ENCODE measurements at places on chromosomes 6 and 20.
A peak's percentile ranks its signal among the peaks of the same experiment; 100 is the strongest.

GRCh38 chr20:57974863-57975262, 253.6 kb downstream of the ANKRD60 start:
- DNase-seq: no peak

GRCh38 chr20:23034721-23035671, at the start of gene SSTR4:
TSS of gene SSTR4 (plus strand) at chr20:23035312. CDS start at chr20:23035484, 172 bp downstream.
- DNase-seq: no peak

GRCh38 chr6:90351696-90352095, 55.1 kb upstream of the BACH2 start:
- no peak for DNase-seq

DNA sequence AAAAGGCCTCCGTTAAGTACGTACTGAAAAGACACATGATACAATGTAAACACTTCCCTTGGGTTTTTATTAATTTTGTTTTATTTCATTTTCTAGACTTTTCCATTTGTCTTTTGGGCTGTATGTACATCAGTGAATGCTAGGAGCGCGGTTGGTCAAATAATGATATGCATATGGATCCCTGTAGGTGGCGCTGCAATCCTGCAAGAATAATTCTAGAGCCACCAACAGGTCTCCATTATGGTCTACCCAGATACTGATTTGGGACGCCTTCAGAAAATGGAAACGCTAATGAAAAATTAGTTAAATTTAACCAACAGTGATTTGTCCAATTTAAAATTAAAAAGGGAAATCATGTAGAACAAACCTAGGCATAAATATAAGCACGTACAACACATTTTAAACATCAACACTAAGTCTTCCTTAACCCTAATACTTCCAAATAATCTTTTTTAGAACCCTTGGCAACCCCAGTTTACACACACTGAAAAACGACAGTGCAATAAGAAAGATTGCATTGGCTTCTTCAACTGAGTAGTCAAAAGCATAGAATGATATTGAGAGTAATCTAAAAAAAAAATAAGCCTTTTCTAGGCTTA, 433.5 kb downstream of the RFPL4B start:
- peak; percentile 29 for DNase-seq

GRCh38 chr20:46746956-46747526, 37.6 kb downstream of the SLC2A10 start:
- DNase-seq: peak; percentile 54

DNA sequence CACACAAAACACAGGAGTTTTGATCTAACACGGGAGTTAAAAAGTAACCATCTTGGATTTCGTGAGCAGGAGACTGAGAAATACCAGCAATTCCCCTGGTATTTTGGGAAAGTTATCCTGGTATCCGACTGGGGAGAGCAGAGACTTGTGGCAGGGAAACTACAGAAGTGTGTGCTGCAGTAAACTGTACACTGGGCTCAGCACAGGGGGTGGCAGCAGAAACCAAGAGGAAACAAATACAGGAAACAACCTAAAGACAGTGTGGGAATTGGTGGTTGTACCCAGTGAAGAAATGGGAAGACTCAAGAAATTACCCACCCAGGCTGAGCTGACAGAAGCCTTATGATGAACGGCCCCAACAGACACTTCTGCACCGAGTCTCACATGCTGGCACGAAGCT, 109.8 kb downstream of the CHD6 start:
- no peak for DNase-seq

- no peak for DNase-seq
Observed at GRCh38 chr6:137727216-137727765, 139.8 kb upstream of the TNFAIP3 start.

- DNase-seq: no peak
Observed at GRCh38 chr6:53873922-53874321, 79.1 kb downstream of the LRRC1 start.

GRCh38 chr6:71289039-71289801, 609 bp downstream of the OGFRL1 start:
- DNase-seq: peak; percentile 36

- no peak for DNase-seq
Observed at GRCh38 chr20:15072316-15072715, 734.9 kb upstream of the FLRT3 start.

- no peak for DNase-seq
Observed at GRCh38 chr6:144352331-144352730, 67.2 kb downstream of the UTRN start.

DNA sequence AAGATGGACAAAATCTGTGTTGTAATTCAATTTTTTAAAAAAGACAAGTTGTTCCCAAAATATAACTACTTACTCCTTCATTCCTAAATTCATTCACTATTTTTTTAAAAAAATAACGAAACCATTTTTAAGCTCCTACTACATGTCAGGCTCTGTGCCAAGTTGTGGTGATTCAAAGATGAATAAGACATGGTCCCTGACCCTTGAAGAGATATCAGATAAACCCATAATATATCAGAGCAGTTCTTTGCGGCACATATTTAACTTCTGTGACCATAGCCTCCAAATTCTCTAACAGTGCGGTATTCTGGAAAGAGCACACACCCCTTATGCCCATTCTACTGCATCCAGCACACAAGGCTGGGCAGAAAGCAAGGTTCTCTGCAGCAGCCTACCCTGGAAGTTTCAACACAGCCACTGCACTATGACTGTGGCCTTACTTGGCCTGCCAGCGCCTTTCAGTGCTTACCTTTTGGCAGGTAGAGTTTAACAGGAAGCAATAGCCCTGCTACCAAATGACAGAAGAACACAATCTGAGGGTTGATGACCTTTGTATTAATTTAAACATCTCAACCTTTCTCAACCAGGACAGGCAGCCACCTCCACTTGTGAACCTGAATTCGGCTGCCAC, 406.5 kb downstream of the BTBD9 start:
- peak; percentile 10 for DNase-seq

- peak; percentile 21 for DNase-seq
Observed at GRCh38 chr6:74671558-74672025, 534.3 kb downstream of the COL12A1 start.

GRCh38 chr6:18216411-18216810, 47.9 kb downstream of the DEK start:
- DNase-seq: peak; percentile 78

GRCh38 chr20:50305636-50306477, 115.2 kb downstream of the CEBPB start:
- no peak for DNase-seq

DNA sequence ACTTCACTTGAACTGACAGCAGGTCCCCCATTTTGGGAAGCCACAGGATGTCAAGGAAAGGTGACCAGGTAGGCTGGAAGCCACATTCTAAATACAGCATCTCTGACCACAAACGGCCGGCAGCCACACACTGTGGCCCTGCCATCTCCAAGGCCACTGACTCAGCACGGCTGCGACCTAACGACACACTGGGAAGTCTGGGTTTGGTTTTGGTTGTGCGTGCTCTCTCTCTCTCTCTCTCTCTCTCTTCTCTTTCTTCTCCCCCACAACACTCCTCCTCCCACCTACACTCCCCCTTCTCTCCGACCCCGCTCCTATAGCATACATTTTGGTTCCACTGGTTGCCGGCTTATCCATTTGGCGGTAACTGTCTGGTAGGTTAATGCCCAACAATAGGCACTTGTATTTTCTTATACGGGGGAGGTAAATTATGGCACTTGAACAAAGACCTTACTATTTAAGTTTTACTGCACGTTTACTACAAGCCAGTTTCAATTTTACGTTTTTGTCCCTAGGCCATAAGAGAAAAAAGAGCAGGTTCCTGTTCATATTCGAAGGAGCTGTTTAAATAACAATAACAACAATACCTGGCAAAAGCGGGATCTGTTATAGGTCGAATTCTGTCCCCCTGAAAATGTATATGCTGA, 103.6 kb downstream of the GMDS start:
- DNase-seq: no peak

- DNase-seq: no peak
Observed at GRCh38 chr20:54290636-54291035, 82.7 kb downstream of the PFDN4 start.

DNA sequence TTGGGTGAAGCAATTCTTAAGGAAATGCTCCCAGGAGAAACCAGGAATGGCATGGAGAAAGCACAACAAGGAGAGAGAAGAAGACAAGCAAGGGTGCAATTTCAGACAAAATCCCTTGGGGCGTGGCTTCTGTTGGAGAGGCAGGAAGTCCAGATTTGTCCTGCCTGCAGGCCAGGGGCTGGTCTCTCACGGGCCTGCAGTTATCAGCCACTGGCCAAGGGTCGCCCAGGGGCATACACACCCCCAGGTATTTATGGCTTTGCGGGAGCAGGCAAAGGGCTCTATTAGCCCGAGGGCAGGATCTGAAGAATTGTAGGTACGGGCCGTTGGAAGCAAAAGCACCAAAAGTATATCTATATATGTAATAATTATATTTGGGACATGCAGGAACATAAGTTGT, 87.7 kb downstream of the IYD start:
- DNase-seq: no peak

DNA sequence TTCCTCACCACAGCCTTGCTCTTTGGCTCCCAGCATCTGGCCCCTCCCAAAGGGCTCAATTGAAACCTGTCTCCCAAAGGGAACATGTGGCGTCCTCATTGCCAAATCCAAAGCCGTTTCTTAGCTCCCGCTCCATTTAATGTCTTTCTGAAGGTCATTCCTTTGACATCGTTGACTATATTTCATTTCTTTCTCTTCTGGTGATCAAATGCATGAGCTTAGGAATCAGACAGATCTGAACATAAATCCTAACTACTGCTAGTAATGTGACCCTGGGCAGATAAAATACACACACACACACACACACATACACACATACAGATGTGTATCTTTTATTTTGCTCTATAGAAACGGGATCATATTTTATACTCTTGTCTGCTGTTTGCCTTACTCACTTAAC, 964.7 kb upstream of the FLRT3 start:
- no peak for DNase-seq

GRCh38 chr6:24357336-24358218, at the start of gene DCDC2:
TSS of gene DCDC2 (minus strand) at chr6:24358059. CDS start at chr6:24357750, 309 bp downstream.
- no peak for DNase-seq

DNA sequence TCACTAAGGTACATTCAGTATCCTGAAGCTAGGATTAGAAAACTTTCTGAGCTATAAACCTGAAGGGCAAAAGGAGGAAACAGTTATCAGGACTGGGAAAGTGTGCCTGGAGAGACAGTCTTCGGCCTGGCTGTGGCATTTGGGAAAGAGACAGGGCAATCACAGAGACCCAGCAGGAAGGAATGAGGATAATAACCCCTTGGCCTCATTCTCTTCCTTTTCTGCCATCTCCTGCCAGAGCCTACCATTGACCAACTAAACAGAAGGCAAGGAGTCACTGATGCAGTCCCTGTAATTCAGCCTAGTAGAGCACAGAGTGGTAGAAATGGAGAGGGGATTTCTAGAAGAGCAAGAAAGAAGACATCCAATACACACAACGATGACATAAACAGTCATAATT, 359.4 kb downstream of the HDGFL1 start:
- no peak for DNase-seq

DNA sequence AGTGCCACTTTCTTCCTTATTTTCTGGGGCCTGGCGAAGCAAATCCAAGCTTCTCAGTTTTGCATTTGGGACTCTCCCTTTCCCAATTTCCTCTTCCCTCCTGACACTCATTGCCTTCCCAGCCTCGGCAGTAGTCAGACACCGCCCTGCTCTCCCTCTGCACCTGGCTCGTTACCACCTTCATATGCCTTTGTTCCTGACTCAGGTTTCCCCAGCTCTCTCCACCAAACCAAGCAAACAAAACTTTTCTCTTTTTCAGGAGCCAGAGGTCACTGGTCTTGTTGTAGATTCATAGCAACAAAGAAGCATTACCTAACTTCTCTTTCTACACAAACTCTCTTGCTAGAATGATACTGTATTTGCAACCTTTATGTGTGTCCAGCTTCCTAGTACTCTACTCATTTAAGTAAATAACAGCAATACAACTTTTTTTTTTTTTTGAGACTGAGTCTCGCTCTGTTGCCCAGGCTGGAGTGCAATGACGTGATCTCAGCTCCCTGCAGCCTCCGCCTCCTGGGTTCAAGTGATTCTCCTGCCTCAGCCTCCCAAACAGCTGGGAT, 9.0 kb upstream of the ZC3H12D start:
- no peak for DNase-seq
